Cardiac fibroblast (primary cell): ENCODE measurements at places on chromosomes 7 and 10.

DNA sequence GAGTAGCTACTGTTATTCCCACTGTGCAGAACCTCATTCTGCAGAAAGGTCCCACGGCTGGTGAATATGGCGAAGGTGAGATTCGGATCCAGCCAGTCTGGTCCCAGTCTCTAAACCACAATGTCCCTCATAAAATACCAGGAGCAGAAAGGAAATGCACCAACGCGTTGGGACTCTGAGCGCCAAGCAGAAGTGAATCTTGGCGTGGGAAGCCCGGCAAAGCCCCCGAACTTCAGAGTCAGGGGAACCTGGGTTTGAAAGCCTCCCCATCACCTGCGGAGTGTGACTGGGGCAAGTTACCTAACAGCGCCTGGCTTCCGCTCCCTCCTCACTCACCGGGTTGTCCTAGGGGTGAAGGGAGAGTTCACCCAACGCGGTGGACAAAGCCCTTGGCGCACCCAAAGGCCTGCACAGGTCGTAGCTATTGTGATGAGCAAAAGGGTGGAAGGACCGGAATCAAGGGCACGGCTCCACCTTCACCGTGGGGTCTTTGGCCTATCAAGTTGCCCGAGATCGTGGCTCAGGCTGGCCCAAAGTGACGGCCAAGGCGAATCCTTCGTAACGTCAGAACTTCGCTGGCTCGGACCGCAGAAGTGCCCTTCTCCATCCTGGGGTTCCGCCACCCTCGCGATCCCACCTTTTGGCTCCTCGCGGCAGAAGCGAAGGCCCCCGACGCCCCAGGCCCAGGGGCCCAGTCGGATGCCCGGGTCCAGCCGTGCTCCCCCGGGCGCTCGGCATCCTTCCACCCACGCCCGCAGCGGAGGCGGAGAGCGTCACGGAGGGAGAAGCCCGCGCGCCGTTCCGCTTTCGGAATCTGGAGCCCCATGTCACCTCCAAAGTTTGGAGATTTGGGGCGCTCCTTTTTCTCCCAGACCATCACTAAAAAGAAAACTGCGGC is 811 bp downstream of the RGS10 start:
- no peak for DNase-seq

GRCh38 chr10:45438466-45439090 is 64.6 kb downstream of the ALOX5 start:
- no peak for DNase-seq

GRCh38 chr10:129500617-129501339 is 33.7 kb downstream of the MGMT start:
- DNase-seq, result no peak

DNA sequence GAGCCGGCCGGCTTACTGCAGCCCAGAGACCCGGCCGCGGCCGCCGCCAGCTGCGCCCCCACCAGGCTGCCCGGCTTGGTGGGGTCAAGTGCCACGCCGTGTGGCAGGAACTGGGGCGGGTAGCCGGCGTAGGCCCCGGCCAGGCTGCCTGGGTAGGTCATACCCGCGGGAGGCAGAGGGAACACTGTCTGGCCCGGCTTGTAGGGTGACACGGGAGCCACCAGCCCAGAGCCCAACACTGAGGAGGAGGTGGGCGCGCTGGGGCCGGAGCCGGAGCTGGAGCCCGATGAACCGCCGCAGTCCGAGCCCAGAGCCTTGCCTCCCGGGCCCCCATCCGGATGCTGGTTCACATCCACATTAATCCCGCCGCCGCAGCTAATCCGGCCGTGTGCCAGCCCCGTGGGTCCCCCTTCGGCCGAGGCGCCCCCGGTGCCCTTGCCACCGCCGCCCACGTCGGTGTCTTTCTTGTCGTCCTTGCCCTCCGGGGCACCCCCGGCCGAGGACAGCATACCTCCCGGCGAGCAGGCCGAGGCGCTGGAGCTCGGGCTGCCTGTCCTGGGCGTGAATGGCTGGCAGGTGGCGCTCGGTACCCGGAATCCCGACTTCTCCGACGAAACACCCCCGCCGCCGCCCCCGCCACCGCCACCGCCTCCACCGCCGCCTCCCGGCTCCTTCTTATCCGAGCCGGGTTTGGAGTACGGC is 2.0 kb downstream of the ZNF503 start:
- peak; percentile 87 for DNase-seq

GRCh38 chr7:127208860-127209259 is 43.9 kb downstream of the GRM8 start:
- no peak for DNase-seq

- DNase-seq, result peak; percentile 37
These were observed 107.3 kb upstream of the STARD3NL start for GRCh38 chr7:38070718-38071117.

- peak; percentile 38 for DNase-seq
These were observed 136.6 kb downstream of the SPAG6 start for GRCh38 chr10:22481687-22482539.

- DNase-seq, result peak; percentile 79
These were observed 1053.3 kb downstream of the SORCS1 start for GRCh38 chr10:106111246-106111645.

DNA sequence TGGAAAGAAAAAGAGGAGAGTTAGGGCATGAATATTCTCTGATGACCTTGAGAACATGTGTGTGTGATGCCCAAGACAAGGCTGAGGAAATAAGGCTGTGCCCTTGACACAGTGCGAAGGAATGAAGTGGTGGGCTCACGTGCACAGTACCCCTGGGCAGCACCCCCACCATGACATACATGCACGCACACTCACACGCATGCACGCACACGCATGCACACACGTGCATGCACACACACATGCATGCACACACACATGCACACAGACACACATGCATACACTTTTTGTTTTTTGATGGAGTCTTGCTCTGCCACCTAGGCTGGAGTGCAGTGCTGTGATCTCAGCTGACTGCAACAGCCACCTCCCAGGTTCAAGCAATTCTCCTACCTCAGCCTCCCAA is 118.1 kb downstream of the GATA3 start:
- DNase-seq, result no peak

GRCh38 chr7:64114791-64115190 is 69.6 kb downstream of the ZNF727 start:
- no peak for DNase-seq

DNA sequence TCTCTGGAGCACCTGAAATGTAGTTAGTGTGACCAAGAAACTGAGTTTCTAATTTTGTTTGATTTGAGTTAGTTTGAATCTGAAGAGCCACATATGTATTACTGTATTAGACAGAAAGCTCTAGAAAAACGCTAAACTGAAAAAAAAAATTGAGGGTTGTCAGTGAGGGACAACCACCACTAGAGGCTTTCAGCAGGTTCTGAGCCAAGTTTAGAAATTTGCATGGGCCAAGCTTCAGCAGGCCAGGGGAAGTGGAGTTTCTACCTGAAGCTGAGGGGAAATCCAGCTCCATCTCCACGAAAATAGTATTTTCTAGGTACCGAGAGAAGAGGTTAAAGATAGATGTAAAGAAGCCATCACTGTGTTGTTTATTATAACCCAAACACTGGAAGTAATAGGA is 77.9 kb upstream of the PLXNA4 start:
- peak; percentile 21 for DNase-seq

GRCh38 chr7:12351843-12352242 is 51.8 kb downstream of the VWDE start:
- DNase-seq, result no peak

DNA sequence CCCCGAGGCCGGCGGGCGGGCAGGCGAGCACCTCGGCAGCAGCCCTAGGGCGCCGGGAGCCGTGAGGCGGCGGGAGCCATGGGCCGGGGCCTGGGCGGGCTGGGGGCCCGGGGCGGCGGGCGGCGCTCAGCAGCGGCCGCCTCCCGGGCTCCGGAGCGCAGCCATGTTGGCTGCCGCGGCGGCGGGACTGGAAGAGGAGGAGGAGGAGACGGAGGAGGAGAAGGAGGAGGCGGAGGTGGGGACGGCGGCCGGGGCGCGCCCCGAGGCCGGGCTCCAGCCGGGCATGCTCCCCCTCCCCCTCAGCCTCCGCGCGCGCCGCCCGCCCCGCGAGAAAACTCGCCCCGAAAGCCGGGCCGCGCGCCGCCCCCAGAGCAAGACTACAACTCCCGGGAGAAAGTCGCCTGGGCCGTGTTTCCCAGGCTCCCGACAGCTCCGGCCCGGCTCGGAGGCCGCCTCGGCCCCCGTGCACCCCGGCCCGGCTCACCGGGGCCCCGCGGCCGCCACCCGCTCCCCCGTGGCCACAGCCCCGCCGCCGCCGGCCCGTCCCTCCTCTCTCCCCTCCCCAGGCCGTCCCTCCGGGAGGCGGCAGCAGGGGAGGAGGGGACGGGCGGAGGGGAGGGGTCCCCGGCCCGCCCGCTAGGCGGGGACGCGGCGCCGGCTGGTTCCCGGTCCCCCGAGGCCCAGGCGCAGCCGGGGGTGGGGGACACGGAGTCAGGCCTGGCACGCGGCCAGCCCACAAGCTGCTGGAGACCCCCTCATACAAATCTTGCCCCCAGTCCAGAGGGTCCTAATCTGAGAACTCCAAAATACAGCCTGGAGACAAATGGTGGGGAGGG is at the start of gene DLG5:
DLG5 (minus strand) TSS at position 190 of the 836 bp plus-strand sequence. CDS start 235 bp downstream, outside the sequence.
- peak; percentile 56 for DNase-seq

- DNase-seq, result no peak
These were observed 125.1 kb downstream of the CDH23 start for GRCh38 chr10:71521504-71522441.

GRCh38 chr7:7897949-7898515 is 70.6 kb upstream of the GLCCI1 start:
- no peak for DNase-seq

- no peak for DNase-seq
These were observed 17.6 kb upstream of the CRHR2 start for GRCh38 chr7:30699706-30700495.

DNA sequence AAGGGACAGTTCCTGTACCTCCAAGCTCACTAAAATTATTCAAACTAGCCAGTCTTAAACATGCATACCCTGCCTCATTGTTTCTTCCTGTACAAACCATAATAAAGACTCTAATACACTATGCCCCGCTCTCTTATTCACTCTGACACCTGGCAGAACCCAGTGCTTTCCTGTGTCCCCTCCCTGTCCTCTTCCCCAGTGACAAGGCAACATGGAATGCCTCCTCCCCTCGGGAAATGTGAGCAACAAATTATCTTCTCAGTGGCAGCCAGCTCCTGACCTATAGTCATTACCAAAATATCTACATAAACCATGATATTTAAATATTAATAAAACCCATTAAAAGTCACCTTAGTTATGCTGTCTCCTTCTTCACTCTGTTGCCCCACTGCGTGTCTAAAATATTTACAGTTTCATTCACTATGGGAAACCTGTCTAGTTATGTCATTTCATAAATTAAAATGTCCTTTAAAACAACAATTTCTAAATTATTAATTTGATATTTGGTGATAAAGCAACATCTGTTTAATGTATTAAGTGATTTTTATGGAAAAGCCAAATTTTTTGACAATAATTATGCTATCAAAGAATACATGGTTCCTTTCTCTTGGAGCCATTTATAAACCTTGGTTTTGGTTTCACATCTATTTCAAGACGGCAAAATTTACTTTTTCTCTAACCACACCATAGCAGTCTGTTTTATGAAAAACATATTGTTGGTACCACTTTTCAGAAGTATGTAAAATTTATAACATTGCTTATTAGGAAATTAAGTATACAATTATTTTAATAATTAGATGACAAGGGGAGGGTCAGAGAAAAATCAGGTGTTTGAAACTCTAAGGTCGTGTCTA is 1355.2 kb downstream of the XPNPEP1 start:
- no peak for DNase-seq

DNA sequence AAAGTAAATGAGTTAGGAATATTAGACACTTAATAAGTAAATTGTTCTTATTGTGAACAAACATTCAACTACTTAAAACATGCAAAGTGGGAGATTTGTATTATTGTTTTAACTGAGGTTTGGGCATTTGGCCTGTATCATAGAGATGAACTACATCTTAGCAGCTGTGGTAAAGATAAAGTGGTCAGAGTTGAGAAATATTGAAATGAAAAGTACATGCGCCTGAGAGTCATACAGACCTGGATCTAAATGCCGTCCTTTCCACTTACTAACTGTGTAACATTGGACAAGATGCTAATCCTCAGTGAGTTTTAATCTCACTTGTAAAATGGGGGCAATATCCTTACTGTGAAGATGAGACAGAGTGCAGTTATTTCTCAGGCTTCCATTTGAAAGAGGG is 74.5 kb downstream of the KMT2E start:
- DNase-seq, result no peak

DNA sequence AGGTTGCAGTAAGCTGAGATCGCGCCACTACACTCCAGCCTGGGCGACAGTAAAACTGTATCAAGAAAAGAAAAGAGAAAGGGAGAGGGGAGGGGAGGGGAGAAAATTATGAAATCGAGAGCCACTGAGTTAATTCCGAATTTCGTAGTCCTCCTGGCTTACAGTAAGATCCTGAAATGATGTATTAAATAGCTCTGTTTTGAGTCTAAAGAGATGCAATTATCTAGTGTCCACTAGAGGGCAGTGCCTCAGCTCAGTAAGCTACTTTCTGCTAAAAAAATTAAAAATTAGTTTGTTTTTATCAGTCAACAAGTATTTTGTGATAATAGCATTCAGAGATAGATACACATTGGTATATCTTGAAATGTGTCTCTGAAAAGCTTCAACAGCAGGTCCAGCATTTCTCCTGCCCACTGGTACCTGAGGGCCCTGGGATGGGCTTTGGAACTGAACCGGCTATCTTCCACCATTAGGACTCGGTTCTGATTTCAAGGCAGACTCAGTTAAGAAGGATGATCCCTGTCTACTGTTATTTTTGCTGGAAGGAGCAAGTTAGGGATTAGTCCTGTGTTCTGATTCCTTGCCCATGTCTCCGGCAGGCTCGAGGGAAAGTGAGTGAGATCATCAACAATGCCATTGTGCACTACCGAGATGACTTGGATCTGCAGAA is 19.5 kb downstream of the TSPAN33 start:
- peak; percentile 82 for DNase-seq

- peak; percentile 41 for DNase-seq
These were observed 44.7 kb upstream of the MTURN start for GRCh38 chr7:30090111-30090510.
